NT2/D1 (cell line): ENCODE measurements at places on chromosomes 1 and 21.

DNA sequence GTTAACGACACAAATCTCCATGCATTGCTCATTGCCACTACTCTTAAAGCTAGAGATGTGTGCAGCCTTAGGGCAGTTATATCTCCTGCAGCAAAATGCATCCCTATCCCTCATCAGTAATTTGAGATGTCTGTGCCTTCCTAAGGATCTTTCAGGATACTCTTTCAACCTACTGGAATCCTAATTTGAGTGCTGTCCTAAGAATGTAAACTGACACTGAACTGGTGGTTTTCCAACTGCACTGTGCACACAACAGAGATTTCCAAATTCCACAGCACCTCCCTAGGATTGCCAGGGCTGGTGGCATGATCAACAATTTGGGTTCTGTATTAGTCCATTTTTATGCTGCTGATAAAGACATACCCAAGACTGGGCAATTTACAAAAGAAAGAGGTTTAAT is 193.9 kb downstream of the LTN1 start:
- DNase-seq, result no peak

- no peak for DNase-seq
Measured at GRCh38 chr1:65196926-65197325, 48.9 kb downstream of the AK4 start.

GRCh38 chr1:91171898-91172297 is 150.1 kb upstream of the ZNF644 start:
- DNase-seq, result no peak

DNA sequence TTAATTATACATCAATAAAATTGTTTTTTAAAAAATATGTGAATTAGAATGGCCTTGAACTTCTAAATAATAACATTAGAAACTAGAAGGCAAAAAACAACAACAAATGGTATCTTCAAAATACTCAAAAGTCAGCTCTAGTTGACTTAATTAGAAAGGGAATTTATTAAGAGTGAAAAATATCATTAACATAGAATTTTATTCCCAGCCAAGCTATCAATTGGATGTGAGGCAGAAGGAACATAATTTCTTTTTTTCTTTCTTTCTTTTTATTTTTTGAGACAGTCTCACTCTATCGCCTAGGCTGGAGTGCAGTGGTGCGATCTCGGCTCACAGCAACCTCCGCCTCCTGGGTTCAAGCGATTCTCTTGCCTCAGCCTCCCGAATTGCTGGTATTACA is 51.2 kb upstream of the CAPZB start:
- no peak for DNase-seq

- no peak for DNase-seq
Measured at GRCh38 chr1:239603530-239603929, 217.2 kb downstream of the CHRM3 start.

- no peak for DNase-seq
Measured at GRCh38 chr1:16209847-16210407, 2.5 kb downstream of the ARHGEF19 start.

- DNase-seq, result no peak
Measured at GRCh38 chr1:3805038-3805437, 8.7 kb upstream of the LRRC47 start.

DNA sequence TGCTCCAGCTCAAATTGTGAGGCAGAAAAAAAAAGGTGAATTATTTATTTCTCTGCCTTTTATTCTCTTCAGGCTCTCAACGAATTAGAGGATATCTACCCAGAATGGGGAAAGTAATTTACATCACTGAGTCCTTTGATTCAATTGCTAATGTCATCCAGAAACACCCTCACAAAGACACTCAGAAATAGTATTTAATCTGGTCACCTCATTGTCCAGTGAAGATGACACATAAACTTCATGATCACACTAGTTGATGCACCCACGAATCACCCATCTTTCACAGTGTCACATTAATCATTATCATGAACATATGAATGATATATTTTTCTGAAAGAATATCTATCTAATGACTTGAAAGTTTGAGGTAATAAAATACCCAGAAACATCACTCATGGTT is 868.5 kb downstream of the BRINP3 start:
- no peak for DNase-seq

DNA sequence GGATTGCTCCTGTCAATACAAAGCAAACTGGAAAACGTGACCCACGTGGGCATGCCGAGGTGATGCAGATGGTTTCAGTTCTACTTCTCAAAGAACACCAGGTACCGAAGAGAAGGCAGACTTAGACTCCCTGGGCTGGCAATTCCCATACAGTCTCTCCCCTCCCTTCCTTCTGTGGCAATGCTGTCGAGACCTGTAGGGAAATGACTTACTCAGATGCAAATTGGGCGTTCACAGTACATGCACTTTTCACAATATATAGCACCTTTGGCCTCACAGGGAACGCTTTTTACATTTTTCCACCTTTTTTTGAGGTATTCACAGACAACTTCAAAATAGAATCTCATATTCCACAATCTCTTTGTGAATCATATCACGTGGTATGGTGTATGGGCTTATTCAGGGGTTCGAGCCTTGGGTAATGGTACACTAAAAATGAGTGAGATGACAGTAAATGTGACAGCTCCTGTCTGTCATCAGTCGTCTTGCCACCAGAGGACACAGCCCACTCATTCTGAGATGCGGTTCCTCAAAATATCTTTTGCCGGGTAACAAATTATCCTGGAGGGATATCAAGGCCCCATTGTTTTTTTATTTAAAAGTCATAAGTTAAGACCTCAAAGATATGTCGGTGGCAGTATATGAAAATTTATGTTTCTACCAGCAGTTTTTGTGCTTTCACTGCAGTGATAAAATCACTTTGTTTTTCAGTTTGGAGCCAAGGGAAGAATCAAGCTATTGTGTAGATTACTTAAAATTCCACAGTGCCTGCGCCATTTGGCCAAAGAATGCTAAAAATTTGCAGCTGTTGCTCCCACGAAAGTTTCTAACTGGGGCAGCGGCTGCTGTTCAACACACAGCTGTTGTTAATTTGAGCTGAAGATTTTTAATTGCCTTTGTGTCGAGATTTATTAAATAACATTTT is 168.4 kb downstream of the ZZZ3 start:
- peak; percentile 65 for DNase-seq

DNA sequence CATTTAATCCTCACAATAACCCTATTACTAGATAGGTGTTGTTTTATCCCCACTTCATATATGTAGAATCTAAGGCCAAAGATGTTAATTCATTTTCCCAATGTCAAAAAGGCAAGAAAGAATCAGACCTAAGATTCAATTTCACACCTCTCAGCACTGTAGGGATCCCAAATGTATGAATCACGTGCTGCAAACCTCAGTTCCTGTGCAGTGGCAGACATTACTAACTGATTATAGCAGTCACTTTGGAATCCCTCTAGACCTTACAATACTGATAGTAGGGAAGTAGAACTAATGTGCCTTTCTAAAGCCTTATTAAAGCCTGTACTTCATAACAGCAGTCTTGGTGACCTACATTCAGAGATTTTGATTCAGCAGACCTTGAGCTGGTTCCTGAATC is 2.3 kb downstream of the C1orf87 start:
- no peak for DNase-seq

- no peak for DNase-seq
Measured at GRCh38 chr1:234775477-234776246, 165.7 kb upstream of the IRF2BP2 start.

GRCh38 chr1:42913426-42914091 is 45.1 kb downstream of the SLC2A1 start:
- DNase-seq, result peak; percentile 90

GRCh38 chr1:224592636-224593582 is 23.2 kb upstream of the CNIH3 start:
- no peak for DNase-seq

DNA sequence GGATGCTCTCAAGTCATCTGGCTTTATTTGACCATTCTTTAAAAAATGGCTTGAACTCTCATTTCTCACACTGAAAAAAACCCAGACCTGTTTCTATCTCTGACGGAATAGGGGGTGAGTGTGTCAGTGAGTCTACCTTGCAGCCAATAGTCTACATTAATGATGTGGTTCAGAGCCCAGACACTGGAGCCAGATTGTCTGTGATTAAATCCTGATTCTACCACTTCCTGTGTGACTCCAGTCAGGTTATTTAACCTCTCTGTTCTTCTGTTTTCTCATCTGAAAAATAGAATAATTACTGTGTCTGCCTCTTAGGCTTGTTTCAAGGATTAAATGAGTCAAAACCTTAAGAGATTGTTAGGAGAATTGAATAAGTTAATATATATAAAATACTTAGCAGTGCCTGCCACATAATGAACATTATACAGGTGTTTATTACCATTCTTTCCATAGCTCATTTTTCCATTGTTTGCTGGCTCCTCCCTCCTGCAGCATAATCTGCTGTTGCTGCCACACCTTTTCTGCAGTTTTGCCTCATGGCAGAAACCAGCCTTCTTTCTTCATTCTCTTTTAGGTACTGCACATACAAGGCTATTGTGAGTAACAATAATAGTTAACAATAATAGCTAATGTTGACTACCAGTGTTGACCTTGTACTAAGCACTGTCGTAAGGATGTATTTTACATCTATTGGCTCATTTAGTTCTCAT is 157.6 kb upstream of the IVNS1ABP start:
- DNase-seq, result no peak

DNA sequence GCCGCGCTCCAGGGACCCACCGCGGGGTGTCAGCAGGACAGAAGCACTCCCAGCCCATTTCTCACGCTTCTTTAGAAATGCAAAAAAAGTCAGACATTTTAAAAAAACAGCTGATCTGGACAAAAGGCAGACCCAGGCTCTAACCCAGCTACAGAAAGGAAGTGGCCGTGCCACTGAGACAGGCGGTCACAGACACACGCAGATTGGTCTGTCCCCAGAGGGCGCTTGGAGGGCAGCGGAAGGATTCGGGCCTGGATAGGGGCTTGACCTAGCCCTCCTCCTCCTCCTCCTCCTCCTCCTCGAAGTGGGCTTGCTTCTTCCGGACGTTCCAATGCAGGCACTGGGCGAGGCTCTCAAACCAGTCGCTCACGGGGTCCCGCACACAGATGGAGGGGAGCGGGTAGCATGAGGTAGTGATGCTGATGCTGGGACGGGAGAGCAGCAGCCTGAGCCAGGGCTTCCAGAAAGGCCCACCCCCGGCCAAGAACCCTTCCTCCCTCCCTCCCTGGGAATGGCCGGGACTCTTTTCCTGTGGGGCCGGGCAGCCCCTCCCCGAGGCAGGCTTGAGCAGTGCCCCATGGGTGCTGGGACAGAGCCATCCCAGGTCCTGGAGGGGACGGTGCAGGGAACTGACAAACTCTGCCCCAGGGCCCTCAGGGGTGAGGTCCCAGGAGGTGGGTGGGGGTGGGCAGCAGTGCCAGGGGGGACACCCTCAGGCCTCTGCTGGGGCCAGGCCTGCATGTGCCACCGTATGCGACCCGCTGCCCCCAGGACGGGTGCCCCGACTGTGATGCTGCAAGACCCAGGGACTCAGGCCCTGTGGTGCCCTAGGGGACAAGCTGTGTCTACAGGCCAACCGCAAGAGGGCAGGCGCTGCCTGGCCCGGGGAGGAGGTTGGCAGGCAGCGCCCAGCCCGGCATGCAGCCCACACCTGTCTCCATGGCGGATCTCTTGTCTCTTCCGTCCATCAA is 25.3 kb downstream of the NADK start:
- DNase-seq, result no peak

- peak; percentile 54 for DNase-seq
Measured at GRCh38 chr1:190478149-190479049, 735 bp upstream of the BRINP3 start.

DNA sequence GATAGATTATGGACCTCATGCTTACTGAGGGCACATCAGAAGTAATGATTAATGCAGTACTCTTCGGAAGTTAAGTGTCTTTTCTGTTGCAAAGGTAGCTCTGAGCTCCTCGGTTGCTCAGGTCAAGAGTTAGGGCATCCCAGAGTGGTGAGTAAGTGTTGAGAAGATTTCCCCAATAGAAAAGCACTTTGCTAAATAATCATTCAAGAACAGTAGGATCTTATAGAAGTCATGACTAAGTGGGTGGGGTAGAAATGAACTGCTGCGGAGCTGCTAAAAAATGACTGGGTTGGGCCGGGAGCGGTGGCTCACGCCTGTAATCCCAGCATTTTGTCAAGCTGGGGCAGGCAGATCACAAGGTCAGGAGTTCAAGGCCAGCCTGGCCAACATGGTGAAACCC is 648.6 kb upstream of the CAMK1G start:
- no peak for DNase-seq

DNA sequence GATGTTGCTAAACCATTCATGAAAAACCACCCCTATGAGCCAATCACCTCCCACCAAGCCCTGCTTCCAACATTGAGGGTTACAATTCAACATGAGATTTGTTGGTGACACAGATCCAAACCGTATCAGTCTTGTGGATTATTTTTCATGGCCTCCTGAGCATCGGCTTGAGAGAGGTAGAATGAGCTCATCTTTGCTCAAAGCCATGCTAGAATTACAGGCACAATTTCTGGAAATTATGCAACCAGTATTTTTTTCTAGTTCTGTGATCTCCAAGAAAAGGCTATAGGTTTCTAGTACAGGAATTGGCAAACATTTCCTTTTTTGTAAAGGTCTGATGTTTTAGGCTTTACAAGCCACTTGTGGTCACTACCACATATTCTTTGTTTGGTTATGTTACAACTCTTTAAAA is 219.4 kb downstream of the DUSP10 start:
- no peak for DNase-seq

DNA sequence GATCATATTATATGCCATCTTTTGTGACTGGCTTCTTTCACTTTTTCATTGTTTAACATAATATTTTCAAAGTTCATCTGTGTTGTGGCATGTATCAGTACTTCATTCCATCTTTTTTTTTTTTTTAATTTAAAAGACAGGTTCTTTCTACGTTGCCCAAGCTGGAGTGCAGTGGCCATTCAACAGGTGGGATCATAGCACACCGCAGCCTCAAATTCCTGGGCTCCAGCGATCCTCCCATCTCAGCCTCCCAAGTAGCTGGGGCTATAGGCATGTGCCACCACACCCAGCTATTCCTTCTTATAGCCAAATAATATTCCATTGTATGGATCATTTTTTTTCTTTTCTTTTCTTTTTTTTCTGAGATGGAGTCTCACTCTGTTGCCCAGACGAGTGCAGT is 34.6 kb upstream of the ZNF281 start:
- DNase-seq, result no peak

- DNase-seq, result no peak
Measured at GRCh38 chr1:71324671-71325267, 243.9 kb upstream of the ZRANB2 start.

DNA sequence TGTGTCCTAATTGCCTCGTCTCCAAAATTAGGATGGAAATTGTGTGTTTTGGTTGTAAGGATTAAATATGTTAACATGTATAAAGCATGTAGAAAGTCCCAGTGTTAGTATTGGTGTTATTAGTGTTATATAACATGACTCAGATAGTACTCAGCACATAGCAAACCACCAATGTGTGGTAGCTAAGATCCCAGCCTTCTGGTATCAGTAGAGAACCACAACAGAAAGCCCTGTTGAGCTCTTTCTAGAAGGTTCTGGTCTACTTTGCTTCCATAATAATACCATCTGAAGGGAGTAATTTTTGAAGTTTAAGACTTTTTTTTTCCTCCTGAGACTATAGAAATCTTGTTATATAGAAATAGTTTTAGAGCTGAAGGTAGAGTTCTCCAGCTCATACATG is 259.3 kb upstream of the SGIP1 start:
- no peak for DNase-seq

GRCh38 chr1:30788580-30789387 is 31.2 kb upstream of the LAPTM5 start:
- no peak for DNase-seq
